ENCODE measurements at places on chromosomes 3 and 15.

- DNase-seq, result no peak
- no peaks in the 10 kb centered on the region for H3K36me3 ChIP-seq
Measured at GRCh38 chr3:4323246-4324027, 20.3 kb downstream of the SETMAR start.

GRCh38 chr3:27385504-27385903, 16.3 kb upstream of the NEK10 start:
- peaks cover 2% of the 10 kb centered on the region for H3K36me3 ChIP-seq
- H3K27me3 ChIP-seq, result no peaks in the 10 kb centered on the region
- H3K27ac ChIP-seq, result no peak overlapping the region

- H3K36me3 ChIP-seq, result no peaks in the 10 kb centered on the region
- DNase-seq, result no peak
- H3K4me3 ChIP-seq, result no peak overlapping the region
- no peaks in the 10 kb centered on the region for H3K4me1 ChIP-seq
Measured at GRCh38 chr3:181265750-181266333, 276.3 kb upstream of the DNAJC19 start.

GRCh38 chr15:90709278-90709677, 7.9 kb upstream of the BLM start:
- no peaks in the 10 kb centered on the region for H3K4me1 ChIP-seq
- H3K27ac ChIP-seq, result no peak overlapping the region
- H3K36me3 ChIP-seq, result no peaks in the 10 kb centered on the region
- no peak overlapping the region for H3K4me3 ChIP-seq
- no peaks in the 10 kb centered on the region for H3K27me3 ChIP-seq
- no peak for DNase-seq

- no peak overlapping the region for H3K4me3 ChIP-seq
- H3K36me3 ChIP-seq, result peaks cover 3% of the 10 kb centered on the region
- DNase-seq, result no peak
- H3K27ac ChIP-seq, result no peak overlapping the region
- no peaks in the 10 kb centered on the region for H3K27me3 ChIP-seq
Measured at GRCh38 chr15:71657141-71657540, 153.2 kb upstream of the NR2E3 start.

GRCh38 chr15:79129235-79129634, 38.7 kb upstream of the RASGRF1 start:
- H3K4me1 ChIP-seq, result no peaks in the 10 kb centered on the region
- DNase-seq, result no peak
- peaks cover 8% of the 10 kb centered on the region for H3K27me3 ChIP-seq
- no peaks in the 10 kb centered on the region for H3K36me3 ChIP-seq
- H3K4me3 ChIP-seq, result no peak overlapping the region

- H3K27me3 ChIP-seq, result no peaks in the 10 kb centered on the region
- DNase-seq, result no peak
- no peak overlapping the region for H3K4me3 ChIP-seq
- no peaks in the 10 kb centered on the region for H3K36me3 ChIP-seq
Measured at GRCh38 chr15:49303003-49303402, 120.0 kb upstream of the FGF7 start.

DNA sequence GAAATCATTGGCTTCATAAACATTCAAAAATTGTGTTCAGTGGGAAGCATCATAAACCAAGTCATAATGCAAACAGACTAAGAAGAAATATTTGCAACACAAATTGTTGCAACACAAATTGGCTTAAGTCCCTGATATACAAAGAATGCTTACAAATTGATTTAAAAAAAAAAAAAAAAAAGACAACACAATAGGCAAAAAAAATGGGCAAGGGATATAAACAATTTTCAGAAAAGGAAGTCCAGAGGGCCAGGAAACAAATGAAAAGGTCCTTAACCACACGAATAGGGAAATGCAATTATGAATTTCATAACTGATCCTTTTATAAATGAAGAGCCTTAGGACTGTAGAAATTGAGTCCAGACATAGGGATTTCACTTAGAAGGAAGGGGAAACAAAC, 98.9 kb downstream of the LRRK1 start:
- H3K27me3 ChIP-seq, result no peaks in the 10 kb centered on the region
- H3K36me3 ChIP-seq, result peaks cover 2% of the 10 kb centered on the region
- no peak overlapping the region for H3K4me3 ChIP-seq

DNA sequence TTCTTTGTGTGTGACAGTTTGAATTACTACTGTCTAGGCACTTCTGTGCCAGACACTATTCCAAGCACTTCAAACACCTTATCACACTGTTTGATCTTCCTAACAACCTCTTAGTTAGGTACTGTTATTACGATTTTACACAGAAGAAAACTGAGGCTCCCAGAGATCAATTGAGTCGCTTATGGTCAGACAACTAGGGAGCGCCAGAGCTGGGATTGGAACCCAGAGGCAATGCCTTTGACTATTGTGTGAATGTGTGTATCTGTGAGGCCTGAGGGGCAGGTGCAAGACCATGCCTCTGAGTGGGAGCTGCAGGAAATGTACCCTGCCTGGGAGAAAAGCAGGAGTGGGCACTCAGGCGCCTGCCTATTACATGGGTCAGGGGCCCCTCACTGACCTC, 1.8 kb downstream of the TRH start:
- DNase-seq, result no peak
- no peak overlapping the region for H3K4me3 ChIP-seq
- H3K27me3 ChIP-seq, result peaks cover 27% of the 10 kb centered on the region
- peaks cover 2% of the 10 kb centered on the region for H3K4me1 ChIP-seq
- no peak overlapping the region for H3K27ac ChIP-seq

DNA sequence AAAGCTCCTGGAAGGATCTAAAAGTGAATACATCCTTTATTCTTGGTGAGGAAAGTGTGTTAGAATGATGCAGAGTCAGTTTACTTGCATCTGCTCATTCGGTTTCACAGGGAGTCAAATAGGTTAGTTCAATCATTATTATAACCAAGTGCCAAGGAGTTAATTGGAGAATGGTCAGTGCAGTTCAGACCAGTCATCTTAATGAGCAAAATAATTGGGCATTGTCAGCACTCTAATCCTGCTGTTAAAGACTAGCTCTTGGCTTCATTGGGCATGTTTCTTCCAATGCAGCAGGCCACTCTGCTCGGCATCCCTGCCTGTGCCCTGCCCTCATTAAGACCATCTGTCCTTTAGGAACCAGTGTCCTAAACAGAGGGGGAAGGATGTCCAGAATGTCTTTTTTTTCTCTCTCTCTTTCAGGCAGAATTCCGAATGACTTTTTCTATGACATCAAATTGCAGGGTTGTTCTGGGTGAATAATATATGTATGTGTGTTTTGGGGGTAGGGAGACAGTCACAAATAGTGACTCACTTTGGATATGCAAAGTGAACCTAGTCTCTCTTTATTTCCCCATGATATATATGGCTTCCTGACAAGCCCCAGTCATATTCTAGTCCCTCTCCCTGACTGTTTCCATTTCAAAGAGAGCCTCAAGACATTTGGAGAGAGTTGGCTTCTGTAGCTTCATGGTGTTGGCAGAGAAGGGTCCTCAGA, 205.4 kb upstream of the TRIM42 start:
- no peaks in the 10 kb centered on the region for H3K27me3 ChIP-seq
- H3K4me3 ChIP-seq, result no peak overlapping the region
- H3K36me3 ChIP-seq, result no peaks in the 10 kb centered on the region
- H3K27ac ChIP-seq, result no peak overlapping the region
- no peak for DNase-seq
- no peaks in the 10 kb centered on the region for H3K4me1 ChIP-seq

GRCh38 chr15:100263721-100264455, 77.9 kb downstream of the ADAMTS17 start:
- no peaks in the 10 kb centered on the region for H3K4me1 ChIP-seq
- H3K36me3 ChIP-seq, result no peaks in the 10 kb centered on the region
- DNase-seq, result no peak
- no peaks in the 10 kb centered on the region for H3K27me3 ChIP-seq
- no peak overlapping the region for H3K27ac ChIP-seq

DNA sequence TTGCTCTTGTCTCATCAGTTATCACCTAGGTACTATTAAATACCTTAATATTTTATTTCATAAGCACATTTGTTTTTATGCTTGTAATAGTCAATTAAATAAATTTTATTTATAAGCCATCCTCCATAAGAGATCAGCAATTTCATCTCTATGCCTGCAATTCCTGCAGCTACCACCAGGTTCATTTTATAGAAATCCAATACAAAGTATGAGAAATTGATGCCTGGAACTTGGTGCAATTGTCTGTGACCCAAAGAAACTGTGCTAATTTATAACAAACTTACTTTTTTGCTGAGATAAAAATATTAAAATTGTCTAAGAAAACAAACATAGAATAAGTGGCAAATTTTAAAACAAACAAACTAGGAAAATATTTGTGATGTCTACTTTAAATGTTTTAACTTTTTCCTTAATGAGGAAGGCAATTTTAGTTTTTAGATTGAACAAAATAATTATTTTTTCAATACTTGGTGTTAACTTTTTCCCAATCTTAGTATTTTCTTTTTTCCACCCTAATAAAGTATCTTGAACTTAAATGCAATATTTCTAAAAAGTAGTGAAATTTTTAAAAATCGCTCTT, 1026.6 kb downstream of the ROBO1 start:
- no peak overlapping the region for H3K27ac ChIP-seq
- H3K4me3 ChIP-seq, result no peak overlapping the region
- H3K27me3 ChIP-seq, result no peaks in the 10 kb centered on the region
- H3K36me3 ChIP-seq, result no peaks in the 10 kb centered on the region

GRCh38 chr15:36109943-36110658, 469.3 kb upstream of the CDIN1 start:
- H3K36me3 ChIP-seq, result no peaks in the 10 kb centered on the region
- DNase-seq, result no peak
- no peaks in the 10 kb centered on the region for H3K27me3 ChIP-seq
- no peak overlapping the region for H3K4me3 ChIP-seq
- no peaks in the 10 kb centered on the region for H3K4me1 ChIP-seq
- no peak overlapping the region for H3K27ac ChIP-seq

DNA sequence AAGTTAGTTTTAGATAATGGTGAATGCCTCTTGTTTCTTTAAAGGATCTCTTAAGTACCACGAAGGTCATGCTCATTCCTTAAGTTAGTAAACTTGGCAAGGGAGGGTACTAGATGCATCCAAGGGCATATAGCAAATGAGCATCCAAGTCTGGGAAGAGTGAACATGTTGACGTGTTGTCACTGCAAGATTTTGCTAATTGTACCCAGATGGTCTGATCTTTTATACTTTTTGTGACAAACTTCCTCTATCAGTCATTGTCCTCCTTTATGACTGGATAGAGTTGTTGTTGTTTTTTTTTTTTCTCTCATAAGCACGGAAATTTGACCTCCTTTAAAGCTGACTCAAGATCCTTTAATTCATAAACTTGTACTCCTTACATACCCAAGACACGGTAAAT, 121.3 kb downstream of the CHST2 start:
- H3K27ac ChIP-seq, result no peak overlapping the region
- H3K27me3 ChIP-seq, result no peaks in the 10 kb centered on the region
- DNase-seq, result no peak
- no peak overlapping the region for H3K4me3 ChIP-seq
- no peaks in the 10 kb centered on the region for H3K36me3 ChIP-seq

DNA sequence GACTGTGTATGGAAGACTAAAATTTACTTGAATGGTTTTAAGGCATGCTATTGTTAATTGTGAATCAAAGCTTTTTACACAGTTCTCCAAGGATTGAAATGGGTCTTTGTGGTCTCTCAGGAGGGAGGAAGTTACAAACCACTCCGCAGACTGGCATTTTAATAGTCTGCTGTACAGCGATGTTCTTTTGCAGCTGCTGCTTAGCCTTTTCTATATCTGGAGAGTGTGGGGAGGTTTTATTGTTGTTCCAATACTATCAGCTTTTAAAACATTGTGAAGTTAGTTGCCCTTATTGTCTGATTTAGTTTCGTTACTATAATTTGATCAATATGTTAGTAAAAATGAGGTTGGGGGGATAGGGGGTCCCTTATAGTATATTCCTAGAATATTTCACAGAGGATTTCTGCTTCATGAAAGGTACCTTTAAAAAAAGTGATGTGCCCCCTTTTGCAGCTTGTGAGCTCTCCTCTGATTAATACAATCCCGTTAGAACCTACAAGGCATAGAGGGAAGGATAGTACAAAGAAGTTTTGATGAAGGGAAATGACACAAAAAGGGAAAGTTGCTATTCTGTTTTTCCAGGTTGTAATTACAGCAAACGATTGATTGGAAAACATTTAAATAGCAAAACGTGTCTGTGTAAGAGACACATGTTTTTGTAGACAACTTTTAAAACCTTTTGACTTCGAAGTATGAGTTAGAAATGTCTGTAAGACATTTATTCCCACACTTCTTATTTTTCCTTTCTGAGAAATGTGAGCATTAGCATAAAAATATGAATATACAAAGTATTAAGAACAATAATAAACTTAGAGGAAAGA, 158.3 kb upstream of the CGNL1 start:
- H3K27ac ChIP-seq, result no peak overlapping the region
- H3K4me3 ChIP-seq, result no peak overlapping the region
- H3K4me1 ChIP-seq, result no peaks in the 10 kb centered on the region
- H3K27me3 ChIP-seq, result no peaks in the 10 kb centered on the region
- H3K36me3 ChIP-seq, result no peaks in the 10 kb centered on the region

- no peaks in the 10 kb centered on the region for H3K4me1 ChIP-seq
- peaks cover 4% of the 10 kb centered on the region for H3K36me3 ChIP-seq
Measured at GRCh38 chr3:69058180-69058946, 6.2 kb upstream of the TMF1 start.

DNA sequence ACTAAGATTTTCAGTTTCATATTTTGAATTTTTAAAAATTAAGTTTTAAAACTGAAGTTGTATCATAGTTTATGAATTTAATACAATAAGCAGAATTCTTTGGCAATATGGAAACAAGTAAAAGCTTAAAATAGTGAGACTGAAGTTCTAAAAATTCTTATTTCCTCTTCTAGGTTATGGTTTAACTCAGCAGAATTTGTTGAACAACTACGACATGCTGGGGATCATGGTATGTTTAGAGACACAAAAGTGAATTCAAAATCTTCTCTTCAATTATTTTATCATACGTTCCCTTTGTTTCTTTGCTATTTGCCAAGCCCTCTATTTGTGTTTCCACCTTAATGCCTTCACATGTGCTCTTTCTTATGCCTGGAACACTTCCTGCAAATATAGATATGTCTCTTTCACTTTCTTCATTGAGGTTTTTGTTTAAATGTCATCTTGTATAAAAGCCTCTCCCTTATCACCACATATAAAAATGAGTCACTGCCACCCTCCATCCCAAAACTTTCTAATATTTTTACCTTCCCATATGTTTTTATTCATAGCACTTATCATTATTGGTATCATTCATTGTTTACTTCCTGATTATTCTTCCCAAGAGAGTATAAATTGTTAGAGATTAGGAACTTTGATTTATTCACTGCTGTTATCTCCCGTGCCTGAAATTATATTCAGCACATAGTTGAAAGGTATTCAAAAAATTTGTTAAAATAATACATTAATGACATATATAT, 6.4 kb downstream of the SUCNR1 start:
- H3K27ac ChIP-seq, result no peak overlapping the region
- H3K27me3 ChIP-seq, result no peaks in the 10 kb centered on the region
- H3K4me3 ChIP-seq, result no peak overlapping the region
- DNase-seq, result no peak
- no peaks in the 10 kb centered on the region for H3K36me3 ChIP-seq

DNA sequence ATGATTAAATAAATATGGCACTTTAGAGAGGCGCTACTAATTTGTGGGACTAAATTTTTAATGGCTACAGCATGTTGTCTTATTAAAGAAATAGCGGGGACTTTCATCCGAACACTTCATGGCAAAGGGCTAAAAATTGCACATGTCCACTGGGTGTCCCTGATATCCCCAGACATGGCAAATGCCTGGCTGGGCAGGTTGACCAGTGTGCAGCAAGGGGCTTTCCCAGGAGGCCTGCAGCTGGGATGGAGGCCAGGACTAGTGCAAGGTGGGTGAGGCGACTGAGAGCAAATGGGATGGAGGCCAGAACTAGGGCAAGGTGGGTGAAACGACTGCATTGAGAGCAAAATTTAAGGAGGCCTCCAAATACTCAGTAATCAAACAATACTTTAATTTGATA, 167.4 kb upstream of the SMAD3 start:
- H3K4me1 ChIP-seq, result no peaks in the 10 kb centered on the region
- DNase-seq, result no peak
